ENCODE measurements at places on chromosomes 12 and 14.

- no peak for DNase-seq
These were observed 16.4 kb downstream of the BBOF1 start for GRCh38 chr14:74035556-74035955.

- no peak for DNase-seq
These were observed 28.6 kb downstream of the TDG start for GRCh38 chr12:103994235-103994634.

- no peak for DNase-seq
These were observed 40.9 kb upstream of the A2ML1 start for GRCh38 chr12:8781381-8782127.

DNA sequence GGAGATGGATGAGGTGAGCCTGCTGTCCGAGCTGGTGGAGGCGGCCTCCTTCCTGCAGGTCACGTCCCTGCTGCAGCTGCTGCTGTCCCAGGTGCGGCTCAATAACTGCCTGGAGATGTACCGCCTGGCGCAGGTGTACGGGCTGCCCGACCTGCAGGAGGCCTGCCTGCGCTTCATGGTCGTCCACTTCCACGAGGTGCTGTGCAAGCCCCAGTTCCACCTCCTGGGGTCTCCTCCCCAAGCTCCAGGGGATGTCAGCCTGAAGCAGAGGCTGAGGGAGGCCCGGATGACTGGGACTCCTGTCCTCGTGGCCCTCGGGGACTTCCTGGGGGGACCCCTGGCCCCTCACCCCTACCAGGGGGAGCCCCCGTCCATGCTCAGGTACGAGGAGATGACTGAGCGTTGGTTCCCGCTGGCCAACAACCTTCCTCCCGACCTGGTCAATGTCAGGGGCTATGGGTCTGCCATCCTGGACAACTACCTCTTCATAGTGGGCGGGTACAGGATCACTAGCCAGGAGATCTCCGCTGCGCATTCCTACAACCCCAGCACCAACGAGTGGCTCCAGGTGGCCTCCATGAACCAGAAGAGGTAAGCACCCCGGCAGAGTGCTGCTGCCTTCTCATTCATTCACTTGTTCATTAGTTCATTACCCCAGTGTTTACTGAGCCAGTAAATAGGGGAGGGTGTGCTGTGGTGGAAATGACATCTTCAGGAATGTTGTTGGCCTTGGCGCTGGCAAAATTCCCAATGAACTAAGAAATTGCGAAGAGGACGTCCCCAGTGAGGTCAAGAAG, 774 bp upstream of the MANSC4 start:
- DNase-seq = peak; percentile 59

GRCh38 chr14:59262717-59263454, 74.4 kb downstream of the DAAM1 start:
- no peak for DNase-seq

- peak; percentile 36 for DNase-seq
These were observed 718 bp downstream of the PACS2 start for GRCh38 chr14:105315211-105315721.

DNA sequence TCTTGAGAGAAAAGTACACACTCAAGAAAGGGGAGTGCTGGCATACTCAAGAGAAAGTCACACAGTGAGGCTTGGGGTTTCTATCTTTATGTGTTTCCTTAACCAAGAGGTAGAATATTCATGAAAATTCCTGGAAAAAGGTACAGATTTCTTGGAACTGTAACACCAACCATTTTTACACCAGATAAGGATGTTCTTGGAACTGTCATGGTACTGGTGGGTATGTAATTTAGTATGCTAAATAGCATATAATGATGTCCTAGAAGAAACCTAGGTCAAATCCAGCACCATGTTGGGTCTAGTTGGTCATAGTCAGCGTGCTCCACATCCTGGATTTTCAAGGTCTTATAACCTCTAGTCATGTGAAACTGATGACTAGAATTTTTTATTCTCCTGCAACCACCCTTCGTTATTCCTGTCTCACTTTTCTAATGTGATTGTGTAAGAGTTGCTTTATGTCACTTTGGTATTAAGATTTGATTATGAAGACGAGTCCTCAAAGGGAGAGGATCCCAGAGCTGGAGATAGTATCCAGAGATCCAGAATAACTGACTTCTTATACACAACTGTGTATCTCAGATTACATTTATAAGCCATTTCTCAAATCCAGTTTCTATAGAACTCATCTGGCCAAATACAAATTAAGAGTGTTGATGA, 510.1 kb downstream of the TMTC2 start:
- DNase-seq = no peak
